ENCODE measurements at places on chromosomes 5 and 9.

DNA sequence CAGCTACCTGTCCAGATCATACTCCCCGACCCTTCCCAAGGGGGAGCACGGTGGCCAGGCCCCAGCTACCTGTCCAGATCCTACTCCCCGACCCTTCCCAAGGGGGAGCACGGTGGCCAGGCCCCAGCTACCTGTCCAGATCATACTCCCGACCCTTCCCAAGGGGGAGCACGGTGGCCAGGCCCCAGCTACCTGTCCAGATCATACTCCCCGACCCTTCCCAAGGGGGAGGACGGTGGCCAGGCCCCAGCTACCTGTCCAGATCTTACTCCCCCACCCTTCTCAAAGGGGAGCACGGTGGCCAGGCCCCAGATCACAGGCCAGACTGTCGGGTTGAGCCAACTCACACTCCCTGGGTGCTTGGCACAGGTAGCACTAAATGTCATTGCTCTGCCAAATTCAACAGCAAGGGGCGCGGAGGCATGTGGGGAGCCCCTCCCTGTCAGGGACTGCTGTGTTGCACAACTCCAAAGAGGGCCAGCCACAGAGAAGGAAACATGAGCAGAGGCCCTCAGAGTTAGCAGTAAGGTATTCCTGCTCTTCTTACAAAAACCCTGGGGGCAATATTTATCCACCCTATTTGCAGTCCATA lies 136.9 kb downstream of the OLFM1 start:
- DNase-seq: no peak

DNA sequence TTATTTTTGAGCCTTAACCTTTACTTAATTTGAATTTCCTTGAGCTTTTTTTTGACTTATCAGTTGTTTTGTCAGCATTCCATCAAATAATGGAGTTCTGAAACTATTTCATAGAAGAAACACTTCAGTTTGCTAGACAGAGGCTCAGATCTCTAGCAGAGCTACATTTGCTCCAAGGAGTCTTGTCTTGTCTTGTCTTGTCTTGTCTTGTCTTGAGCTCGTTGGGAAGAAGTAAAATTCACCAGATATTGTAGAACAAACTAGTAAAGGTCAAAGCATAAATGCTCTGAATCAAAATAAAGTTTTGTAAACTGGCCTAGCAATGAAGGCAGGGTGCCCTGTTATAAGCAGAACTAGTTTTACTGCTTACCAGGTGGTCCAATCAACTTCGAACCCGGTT lies 33.5 kb downstream of the RAB24 start:
- DNase-seq: no peak

DNA sequence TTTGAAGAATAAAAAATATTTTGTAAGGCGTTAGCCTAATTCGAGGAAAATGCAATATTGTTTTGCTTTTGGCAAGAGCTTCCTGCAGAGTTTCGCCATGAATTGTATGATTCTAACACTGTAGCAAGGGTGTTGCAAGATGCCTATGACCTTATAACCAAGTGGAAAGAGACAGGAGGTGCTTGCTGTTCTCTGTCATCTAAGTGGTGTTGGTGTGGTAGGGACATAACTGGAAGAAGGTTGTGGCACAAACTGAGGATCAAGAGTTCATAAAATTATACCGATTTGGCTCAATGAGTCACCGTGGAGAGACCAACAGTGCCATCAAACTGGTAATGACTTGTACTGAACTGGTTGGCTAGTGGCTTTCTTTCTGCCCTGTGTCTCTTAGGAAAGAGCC lies 6.3 kb downstream of the STC2 start:
- DNase-seq: no peak

- DNase-seq: no peak
These were observed 180.7 kb downstream of the AP3B1 start for GRCh38 chr5:78113689-78114264.

DNA sequence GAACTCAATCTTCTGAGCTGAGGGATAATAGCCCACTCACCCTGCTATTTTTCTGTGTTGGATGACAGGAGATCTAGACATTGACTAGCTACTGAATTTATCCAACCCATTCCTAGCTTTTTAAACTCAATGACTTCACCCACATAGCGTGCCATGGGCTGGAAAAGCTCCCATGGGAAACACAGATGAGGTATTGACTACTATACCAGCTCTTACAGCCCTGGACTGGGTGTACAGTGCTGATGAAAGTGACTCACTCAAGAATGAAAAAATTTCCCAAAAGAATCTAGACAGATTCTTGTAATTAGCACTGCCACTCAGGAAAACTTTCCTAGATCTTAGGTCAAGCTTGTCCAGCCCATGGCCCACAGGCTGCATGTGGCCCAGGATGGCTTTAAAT lies 72.7 kb upstream of the NREP start:
- no peak for DNase-seq

DNA sequence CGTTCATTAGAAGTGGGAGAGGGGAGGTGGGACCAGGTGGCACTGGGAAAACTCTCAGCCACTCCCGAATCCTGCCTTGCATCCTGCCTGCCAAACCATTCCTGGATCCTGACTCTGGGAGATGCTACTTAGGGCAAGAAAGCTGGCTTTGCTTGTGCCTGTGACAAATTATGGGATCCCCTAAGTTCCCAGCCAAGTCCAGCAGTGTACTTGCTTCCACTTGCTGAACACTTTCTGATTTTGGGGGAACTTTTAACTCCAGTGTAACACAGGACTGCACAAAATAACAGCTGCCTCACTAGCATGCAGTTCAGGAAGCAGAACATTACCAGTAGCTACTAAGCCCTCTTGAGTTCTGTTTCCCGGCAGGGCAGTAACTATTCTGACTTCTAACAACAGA lies 12.5 kb upstream of the NKX2-5 start:
- no peak for DNase-seq

DNA sequence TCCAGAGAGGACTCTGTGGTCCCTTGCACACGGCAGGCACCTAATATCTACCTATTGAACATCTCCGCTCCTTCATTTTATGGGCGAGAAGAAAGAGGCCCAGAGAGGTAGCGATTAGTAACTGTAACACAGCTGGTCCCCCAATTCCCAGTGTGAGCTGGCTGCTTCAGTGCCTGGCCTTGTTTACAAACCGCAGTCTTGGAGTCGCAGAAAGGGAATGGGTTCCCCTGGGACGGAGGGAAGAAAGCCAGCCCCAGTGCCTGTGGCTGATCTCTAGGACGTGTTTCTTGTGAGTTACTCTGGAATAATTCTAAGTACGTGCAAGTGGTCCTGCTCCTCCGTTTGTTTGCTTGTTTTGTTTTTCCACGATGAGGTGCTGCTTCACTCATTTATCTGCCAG lies 52.0 kb downstream of the CFAP77 start:
- DNase-seq: no peak

GRCh38 chr9:136928591-136928990 lies 15.9 kb downstream of the FBXW5 start:
- DNase-seq: no peak

GRCh38 chr9:90300611-90301276 lies 341.9 kb downstream of the DIRAS2 start:
- DNase-seq: no peak

- DNase-seq: peak; percentile 73
These were observed at the start of gene RASGEF1C for GRCh38 chr5:180209137-180209581. Gene RASGEF1C, minus strand, starts transcription at chr5:180209211. Its CDS starts 71,159 bp downstream, at chr5:180138052.

GRCh38 chr5:133389066-133389590 lies 223.2 kb downstream of the FSTL4 start:
- DNase-seq: no peak

DNA sequence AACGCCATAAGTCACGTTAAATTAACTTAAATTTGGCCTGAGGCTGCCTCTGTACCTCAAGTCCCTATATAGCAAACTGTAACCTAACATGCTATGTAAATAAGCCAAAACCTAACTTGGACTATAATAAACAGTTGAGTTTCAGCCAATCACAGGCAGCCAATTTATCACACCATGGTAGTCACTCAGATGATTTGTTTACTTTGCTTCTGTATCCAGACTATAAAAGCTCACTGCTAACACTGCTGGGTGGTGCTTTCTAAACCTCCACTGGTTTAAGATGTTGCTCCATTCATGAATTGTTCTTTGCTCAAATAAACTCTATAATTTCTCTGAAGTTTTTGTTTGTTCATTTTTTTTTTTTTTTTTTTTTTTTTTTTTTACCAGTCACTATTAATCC lies 62.8 kb downstream of the TRPM3 start:
- DNase-seq: no peak

DNA sequence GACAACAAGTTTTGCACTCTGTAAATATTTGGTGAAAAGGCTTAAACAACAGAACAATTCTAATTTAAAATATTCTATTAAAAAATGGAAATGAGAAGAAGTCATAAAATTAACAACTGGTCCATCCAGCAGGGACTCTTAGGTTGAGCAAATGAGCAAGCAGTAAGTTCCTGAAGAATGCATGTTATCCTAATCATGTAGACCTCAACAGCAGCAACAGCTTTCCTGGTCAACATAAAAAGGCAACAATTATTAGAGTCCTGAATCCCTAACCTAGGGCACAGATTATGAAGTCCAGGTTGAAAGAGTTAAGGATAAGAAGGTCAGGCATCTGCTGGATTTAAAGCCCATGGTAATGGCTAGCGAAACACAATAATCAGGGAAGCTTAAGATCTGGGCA lies 120.9 kb downstream of the SSBP2 start:
- DNase-seq: no peak

DNA sequence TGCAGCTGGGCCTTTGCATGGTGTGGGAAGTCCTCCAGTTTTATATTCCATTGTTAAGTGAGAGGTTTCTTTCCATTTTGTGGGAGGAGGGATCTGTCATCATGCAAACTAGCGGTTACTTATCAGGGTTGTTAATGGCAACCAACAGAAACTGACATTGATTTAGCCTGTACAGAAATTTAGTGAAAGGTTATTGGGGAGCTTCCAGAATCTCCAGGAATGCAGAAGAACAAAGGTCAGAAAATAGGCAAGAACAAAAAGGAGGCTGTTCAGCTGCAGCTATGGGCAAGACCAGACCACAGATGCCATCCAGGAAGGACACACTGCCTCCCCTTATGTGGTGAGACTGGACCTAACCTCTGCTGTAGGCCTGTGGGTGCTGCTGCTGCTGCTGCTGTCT lies 395.8 kb downstream of the KDM4C start:
- no peak for DNase-seq

GRCh38 chr5:124889850-124890249 lies 143.4 kb upstream of the ZNF608 start:
- no peak for DNase-seq

GRCh38 chr9:72839085-72839484 lies 113.8 kb downstream of the ALDH1A1 start:
- no peak for DNase-seq

- no peak for DNase-seq
These were observed 113.3 kb upstream of the GRAMD2B start for GRCh38 chr5:126309860-126310259.
